Tibial nerve (tissue), 4 donors: ENCODE measurements at places on chromosomes 5 and 9. TPM values are rescaled to one million over a fixed set of nuclear protein-coding genes. Genes with fewer than 3 reads are reported as not detected.

PCDHGA1 gene
- 1.6 TPM for total RNA-seq

- no peak for DNase-seq
- H3K4me1 ChIP-seq: peaks cover 14% of the 10 kb centered on the region
- H3K4me3 ChIP-seq: peak overlapping the region; percentile 30
- no peaks in the 10 kb centered on the region for H3K27me3 ChIP-seq
- peak overlapping the region; percentile 43 for H3K27ac ChIP-seq
Observed at GRCh38 chr5:137858223-137858916, 9.3 kb upstream of the MYOT start.

GRCh38 chr5:171848486-171848885 is 62.9 kb downstream of the SMIM23 start:
- H3K36me3 ChIP-seq: no peaks in the 10 kb centered on the region
- no peaks in the 10 kb centered on the region for H3K4me1 ChIP-seq
- H3K27ac ChIP-seq: no peak overlapping the region
- DNase-seq: no peak
- H3K27me3 ChIP-seq: no peaks in the 10 kb centered on the region

CERT1 gene
- total RNA-seq: 36.1 TPM

HTR1A gene
- not detected for total RNA-seq

GRCh38 chr5:82784521-82784920 is 292.7 kb downstream of the TMEM167A start:
- H3K4me1 ChIP-seq: no peaks in the 10 kb centered on the region
- H3K27ac ChIP-seq: no peak overlapping the region
- H3K4me3 ChIP-seq: no peak overlapping the region
- no peaks in the 10 kb centered on the region for H3K27me3 ChIP-seq

- no peaks in the 10 kb centered on the region for H3K36me3 ChIP-seq
- no peak for DNase-seq
- peaks cover 3% of the 10 kb centered on the region for H3K4me1 ChIP-seq
- no peak overlapping the region for H3K27ac ChIP-seq
- H3K4me3 ChIP-seq: no peak overlapping the region
Observed at GRCh38 chr5:136005476-136005875, 23.3 kb upstream of the TGFBI start.

DNA sequence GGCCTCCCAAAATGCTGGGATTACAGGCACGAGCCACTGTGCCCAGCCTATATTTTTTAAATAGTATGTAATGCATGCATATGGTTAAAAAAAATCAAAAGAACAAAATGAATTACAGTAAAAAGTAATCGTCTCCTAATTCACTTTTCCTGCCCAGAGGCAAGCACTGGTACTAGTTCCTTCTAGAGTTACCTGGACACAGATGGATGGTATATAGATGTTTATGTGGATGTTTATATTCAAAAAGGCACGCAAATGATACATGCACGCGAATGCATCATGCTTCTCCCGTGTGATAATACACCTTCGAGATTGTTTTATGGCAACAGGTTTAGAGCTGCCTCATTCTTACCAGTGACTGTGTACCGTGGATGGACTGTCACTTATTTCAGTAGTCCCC is 21.4 kb downstream of the ABL1 start:
- H3K27me3 ChIP-seq: no peaks in the 10 kb centered on the region
- H3K4me3 ChIP-seq: no peak overlapping the region
- DNase-seq: no peak
- H3K4me1 ChIP-seq: peaks cover 74% of the 10 kb centered on the region
- no peaks in the 10 kb centered on the region for H3K36me3 ChIP-seq
- no peak overlapping the region for H3K27ac ChIP-seq

GRCh38 chr5:172715421-172715780 is 55.6 kb downstream of the DUSP1 start:
- DNase-seq: no peak
- no peaks in the 10 kb centered on the region for H3K4me1 ChIP-seq
- no peaks in the 10 kb centered on the region for H3K36me3 ChIP-seq
- no peak overlapping the region for H3K4me3 ChIP-seq
- H3K27ac ChIP-seq: no peak overlapping the region

DNA sequence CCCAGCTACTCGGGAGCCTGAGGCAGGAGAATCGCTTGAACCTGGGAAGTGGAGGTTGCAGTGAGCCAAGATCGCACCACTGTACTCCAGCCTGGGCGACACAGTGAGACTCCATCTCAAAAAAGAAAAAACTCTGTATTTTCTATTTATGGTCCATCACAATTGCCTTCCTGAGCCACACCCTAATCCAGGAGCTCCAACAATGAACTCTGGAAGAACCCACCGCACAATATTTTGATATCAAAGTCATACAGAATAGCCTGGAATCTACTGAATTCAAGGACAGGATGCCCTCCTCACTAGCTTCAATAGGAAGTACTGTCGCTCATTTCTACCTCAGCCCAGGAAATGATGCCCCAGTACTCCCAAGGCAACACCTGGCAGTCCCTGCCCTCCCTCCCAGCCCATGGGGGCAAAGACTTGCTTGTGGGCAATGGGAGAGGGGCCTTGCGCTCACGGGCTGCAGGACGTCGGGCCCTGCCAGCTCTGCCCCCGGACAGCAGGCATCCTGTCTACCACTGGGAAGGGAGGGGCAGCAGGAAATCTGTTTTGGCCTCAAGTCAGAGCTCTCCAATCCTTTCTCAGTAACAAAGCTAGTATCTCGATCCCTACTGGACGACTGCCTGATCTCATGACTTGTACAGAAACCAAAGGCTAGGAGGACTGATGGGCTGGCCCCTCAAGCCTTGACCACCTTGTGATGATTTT is 19.7 kb downstream of the UBAC1 start:
- H3K36me3 ChIP-seq: peaks cover 4% of the 10 kb centered on the region
- no peaks in the 10 kb centered on the region for H3K4me1 ChIP-seq
- DNase-seq: no peak
